IMR-90 (cell line): ENCODE measurements at places on chromosomes 3 and 15. TPM values are rescaled to one million over a fixed set of nuclear protein-coding genes. Genes with fewer than 3 reads are reported as not detected.

CIP2A gene
- total RNA-seq = 27.8 and 31.7 TPM in 2 replicates

MED12L gene
- total RNA-seq = 0.18 and 0.28 TPM in 2 replicates

ERICH6 gene
- under 0.01 TPM in 1 of 2 replicates, not detected in the other for total RNA-seq

TICRR gene
- total RNA-seq = 3.0 and 3.3 TPM in 2 replicates

LRRIQ4 gene
- not detected in 2 replicates for total RNA-seq

CHRFAM7A gene
- total RNA-seq = 0.18 TPM in 1 of 2 replicates, not detected in the other

CHCHD4 gene
- 9.0 and 12.2 TPM in 2 replicates for total RNA-seq

MYEF2 gene
- total RNA-seq = 4.5 and 7.5 TPM in 2 replicates

ITIH1 gene
- total RNA-seq = not detected in 2 replicates

CPEB1 gene
- total RNA-seq = 6.9 and 12.5 TPM in 2 replicates

P2RY12 gene
- total RNA-seq = not detected in 2 replicates

SEMA5B gene
- not detected in 2 replicates for total RNA-seq

CHRNA5 gene
- total RNA-seq = 0.54 and 1.4 TPM in 2 replicates

NTRK3 gene
- total RNA-seq = under 0.01 TPM in 2 replicates

SEC62 gene
- total RNA-seq = 33.2 and 52.2 TPM in 2 replicates

PP2D1 gene
- total RNA-seq = not detected in 2 replicates

ZPLD1 gene
- under 0.01 TPM in 2 replicates for total RNA-seq

TM4SF4 gene
- total RNA-seq = 1.1 and 1.6 TPM in 2 replicates

CYP8B1 gene
- total RNA-seq = not detected in 2 replicates

CNOT10 gene
- 19.4 and 20.4 TPM in 2 replicates for total RNA-seq

NOX5 gene
- under 0.01 TPM in 1 of 2 replicates, not detected in the other for total RNA-seq

C3orf85 gene
- not detected in 2 replicates for total RNA-seq

IGF2BP2 gene
- 88.2 and 126 TPM in 2 replicates for total RNA-seq

MAP1A gene
- total RNA-seq = 47.2 and 48.2 TPM in 2 replicates

NDUFB4 gene
- 53.9 and 62.8 TPM in 2 replicates for total RNA-seq

C2CD4B gene
- not detected in 2 replicates for total RNA-seq

IGSF11 gene
- total RNA-seq = 0.18 TPM in 1 of 2 replicates, not detected in the other
